ENCODE measurements at places on chromosomes 2 and 18.

- no peak for DNase-seq
These were observed 104.5 kb upstream of the UGP2 start for GRCh38 chr2:63737081-63737751.

GRCh38 chr18:23468753-23469459, 15.8 kb downstream of the RIOK3 start:
- no peak for DNase-seq

DNA sequence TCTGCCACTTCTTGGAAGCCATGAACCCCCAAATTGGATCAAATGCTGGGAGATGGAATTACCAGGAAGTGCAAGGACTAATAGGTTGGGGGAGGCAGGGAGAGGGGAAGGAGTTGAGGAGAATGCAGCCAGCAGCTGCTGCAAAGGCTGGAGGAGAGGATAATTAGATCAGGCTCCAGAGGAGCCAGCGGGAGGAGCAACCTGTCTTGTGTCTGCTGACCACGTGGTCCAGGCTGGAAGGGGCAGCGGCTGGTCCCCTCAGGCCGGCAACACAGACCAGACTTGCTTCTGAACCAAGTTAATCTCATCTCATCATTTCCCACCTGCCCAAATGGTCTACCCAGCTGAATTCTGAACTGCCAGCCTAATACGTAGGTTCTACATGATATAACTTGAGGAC, 68.3 kb downstream of the MRO start:
- DNase-seq = no peak

DNA sequence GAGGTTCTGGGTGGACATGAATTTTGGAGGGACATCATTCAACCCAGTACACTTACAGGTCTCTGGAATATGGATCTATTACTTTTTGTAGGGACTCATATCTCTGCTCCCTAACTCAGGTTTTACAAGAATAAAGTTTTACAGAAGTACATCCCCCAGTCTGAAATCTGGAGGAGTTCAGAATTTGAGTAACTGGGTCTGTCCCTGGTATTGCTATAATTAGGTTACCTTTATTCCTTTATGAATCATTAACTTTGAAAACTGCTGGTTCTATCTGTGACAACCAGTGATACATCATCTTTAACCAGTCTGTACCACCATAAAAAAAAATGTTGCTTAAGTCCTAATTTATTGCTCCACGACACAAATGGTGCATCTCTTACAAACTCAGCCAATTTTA, 59.9 kb downstream of the INSIG2 start:
- no peak for DNase-seq

Data from A673 (cell line).